ENCODE measurements at places on chromosomes 3 and 15.
A peak's percentile ranks its signal among the peaks of the same experiment; 100 is the strongest.

GRCh38 chr15:59691194-59691805 is 2.2 kb upstream of the BNIP2 start:
- peak; percentile 72 for DNase-seq

- DNase-seq = no peak
Observed at GRCh38 chr3:120661945-120662344, 20.1 kb downstream of the HGD start.

DNA sequence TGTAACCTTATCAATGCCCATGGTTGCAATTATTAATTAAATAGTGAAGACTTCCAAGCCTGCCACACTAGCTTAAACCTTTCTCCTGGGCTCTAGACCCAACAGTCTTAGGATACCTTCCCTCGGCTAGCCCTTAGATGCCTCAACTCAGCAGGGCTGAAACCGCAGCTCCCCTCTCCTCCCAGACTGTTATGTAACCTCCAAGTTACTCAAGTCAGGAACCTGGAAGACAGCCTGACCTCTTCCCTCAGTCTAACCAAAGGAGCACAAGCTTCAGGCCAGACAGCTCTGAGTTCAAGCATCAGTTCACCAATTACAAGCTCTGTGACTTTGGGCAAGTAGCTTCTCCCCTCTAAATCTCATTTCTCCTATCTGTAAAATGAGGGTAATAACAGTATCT is 70.5 kb upstream of the HACD2 start:
- no peak for DNase-seq

DNA sequence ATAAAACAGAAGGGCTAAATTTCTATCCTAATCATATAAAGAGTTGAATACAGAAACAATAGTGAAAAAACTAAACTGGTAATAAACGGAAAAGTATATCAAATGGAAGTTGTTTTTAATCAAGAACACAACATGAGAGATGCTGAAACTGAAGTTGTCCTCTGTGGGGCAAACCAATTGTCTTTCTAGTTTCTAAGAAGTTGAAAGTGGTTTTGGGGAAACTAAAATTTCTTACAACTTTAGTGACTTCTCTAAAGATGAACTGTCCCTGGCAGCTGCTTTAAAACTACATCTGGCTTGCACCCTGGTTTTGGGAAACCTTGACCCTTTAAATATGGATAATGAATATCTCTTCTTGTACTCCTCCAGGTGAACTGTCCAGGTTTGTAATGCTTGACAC is 155.6 kb downstream of the ADAM10 start:
- no peak for DNase-seq

DNA sequence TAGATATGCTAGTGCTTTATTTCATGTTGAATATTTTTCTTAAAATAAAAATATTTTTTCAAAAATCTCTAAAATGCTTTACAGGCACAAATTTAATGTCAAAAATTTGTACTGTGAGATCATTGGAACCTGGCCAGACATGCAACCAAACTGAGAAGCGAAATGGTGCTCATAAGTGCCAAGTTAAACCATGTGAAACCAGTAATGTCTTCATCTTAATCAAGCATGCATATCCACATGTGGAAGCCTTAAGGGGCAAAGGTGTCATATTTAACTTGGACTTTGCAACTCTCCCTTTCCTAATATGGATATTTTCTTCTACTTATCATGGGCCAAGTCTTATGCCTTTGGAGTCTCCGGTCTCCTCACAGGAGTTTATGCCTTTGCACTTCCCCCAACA is 208.9 kb upstream of the COL8A1 start:
- DNase-seq = no peak

DNA sequence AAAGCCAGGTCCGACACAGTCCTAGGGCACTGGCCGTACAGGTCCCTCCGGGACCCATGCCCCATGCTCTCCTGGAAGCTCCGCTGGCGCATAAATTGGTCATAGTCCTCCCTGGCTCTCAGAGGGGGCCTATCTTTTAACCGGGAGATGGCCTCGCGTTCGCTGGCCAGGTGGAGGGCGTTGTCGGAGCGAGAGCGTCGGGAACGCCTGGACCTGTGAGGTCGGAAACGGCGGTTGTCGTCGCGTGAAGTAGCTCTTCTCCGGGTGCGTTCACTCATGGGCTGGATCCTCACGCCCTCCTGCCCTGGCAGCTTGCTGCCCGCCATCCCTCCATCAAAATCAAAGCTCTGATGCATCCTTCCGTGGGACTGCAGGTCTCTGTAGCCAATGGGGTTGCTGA is 76.0 kb upstream of the PSMD6 start:
- DNase-seq = no peak

DNA sequence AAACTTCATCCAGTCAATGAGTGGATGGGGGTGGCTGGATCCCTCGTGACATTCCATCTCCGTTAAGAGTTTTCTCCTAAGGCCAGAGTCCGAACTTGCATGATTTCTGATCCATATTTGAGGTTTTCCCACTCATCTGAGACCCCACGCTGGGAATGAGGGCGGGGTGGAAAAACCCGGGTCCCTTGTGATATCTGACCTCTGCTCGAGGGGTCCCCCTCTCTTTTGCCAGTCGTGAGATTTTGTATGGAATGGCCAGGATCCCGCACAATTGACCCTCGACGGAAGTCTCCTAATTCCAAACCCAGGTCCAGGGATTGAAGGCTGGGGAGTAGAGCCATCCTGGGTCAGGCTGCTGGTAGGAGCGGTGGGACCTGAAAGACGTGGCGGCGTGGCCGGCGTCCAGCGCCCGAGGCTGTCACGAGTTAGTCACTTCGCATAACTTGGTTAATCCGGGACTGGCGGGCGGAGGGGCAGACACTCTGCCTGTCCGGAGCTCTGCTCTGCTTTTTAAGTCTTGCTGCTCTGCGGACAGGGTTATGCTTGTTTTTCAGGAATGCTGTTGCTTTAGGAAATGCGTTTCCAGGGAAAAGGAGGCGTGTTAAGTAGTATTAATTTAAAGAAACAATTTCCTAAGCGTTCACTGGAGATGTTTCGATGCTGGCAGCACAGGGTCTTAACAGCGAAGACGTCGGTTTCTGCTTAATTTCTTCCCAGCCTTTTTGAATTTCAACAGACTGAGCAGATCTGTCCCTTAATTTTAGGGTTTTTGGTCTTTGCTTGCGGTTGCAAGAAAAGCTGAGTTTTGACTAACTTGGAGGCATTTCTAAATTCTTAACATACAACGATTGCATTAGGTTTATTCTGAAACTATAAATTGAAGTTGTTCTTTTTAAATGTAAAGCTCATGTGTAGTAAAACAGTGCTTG is 69.7 kb upstream of the LRRFIP2 start:
- peak; percentile 61 for DNase-seq

GRCh38 chr3:179624451-179624850 is 19.9 kb downstream of the NDUFB5 start:
- DNase-seq = no peak

- DNase-seq = no peak
Observed at GRCh38 chr15:63999177-63999576, 47.1 kb downstream of the DAPK2 start.

DNA sequence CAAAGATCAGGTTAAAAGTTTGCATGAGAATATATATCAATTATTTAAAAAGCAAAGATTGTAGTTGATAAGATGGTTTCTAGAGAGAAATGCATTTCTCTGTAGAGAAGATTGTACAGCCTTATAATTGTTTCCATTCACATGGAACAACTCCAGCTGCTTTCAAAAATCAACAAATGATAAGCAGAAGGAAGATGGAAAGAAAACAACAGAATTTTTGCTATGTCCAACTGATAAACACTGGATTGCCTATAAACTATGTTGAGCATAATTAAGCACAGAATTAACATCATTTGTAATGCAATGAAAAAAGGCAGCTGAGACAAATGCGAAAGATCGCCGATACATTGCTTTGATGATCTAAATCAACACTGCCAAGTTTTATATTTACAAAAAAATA is 89.0 kb downstream of the C3orf85 start:
- DNase-seq = no peak

GRCh38 chr3:170307671-170308405 is 49.7 kb upstream of the SKIL start:
- no peak for DNase-seq

GRCh38 chr3:126259411-126260391 is 79.3 kb upstream of the ALDH1L1 start:
- DNase-seq = peak; percentile 4

DNA sequence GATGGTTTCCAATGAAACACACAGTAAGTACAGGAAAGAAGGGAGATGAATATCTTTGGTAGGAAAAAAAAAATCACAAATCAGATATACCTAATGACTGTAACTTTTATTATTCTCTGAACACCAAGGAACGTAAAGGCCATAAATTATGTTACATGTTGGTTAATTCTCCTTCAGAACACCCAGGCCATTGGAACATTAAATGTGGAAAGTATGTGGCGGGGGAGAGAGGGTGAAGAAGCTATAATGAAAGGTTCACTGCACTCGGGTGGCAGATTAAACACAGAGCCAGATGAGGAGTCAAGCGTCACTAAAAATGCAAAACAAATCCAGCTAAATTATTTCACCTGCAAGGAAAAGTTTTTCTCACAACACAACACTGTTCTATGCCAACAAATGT is 193.8 kb downstream of the FHIT start:
- DNase-seq = no peak

GRCh38 chr3:124269619-124270018 is 277.7 kb upstream of the ROPN1 start:
- no peak for DNase-seq

GRCh38 chr3:171346582-171347300 is 113.5 kb downstream of the TNIK start:
- DNase-seq = no peak

DNA sequence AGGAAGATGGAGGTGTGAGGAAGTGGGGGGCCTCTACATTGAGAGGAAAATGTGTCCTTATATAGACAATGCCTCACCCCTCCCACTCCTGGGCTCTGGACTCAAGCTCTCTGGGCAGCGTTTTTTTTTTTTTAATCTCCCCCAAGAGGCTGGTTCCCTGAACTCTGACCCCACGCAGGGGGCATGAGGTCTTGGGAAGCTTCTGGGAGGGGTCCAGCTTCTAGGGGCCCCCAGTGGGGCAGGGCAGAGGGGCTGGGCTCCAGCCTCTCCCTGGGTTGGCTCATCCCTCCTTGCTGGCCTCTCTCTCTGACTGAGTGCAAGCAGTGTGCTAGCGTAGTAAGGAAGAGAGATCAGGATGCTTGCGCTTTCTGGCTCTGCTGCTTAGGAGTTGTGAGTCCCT is 101.4 kb upstream of the HACD2 start:
- DNase-seq = no peak

- DNase-seq = no peak
Observed at GRCh38 chr15:90072978-90073640, 29.2 kb downstream of the IDH2 start.

DNA sequence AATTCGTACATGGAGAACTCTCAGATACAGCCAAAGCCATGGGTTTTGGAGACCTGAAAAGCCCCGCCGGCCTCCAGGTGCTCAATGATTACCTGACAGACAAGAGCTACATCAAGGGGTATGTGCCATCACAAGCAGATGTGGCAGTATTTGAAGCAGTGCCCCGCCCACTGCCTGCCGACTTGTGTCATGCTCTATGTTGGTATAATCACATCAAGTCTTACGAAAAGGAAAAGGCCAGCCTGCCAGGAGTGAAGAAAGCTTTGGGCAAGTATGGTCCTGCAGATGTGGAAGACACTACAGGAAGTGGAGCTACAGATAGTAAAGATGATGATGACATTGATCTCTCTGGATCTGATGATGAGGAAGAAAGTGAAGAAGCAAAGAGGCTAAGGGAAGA is 23.5 kb downstream of the MYO5A start:
- no peak for DNase-seq

GRCh38 chr15:77867266-77868047 is 210.1 kb downstream of the TBC1D2B start:
- DNase-seq = no peak

DNA sequence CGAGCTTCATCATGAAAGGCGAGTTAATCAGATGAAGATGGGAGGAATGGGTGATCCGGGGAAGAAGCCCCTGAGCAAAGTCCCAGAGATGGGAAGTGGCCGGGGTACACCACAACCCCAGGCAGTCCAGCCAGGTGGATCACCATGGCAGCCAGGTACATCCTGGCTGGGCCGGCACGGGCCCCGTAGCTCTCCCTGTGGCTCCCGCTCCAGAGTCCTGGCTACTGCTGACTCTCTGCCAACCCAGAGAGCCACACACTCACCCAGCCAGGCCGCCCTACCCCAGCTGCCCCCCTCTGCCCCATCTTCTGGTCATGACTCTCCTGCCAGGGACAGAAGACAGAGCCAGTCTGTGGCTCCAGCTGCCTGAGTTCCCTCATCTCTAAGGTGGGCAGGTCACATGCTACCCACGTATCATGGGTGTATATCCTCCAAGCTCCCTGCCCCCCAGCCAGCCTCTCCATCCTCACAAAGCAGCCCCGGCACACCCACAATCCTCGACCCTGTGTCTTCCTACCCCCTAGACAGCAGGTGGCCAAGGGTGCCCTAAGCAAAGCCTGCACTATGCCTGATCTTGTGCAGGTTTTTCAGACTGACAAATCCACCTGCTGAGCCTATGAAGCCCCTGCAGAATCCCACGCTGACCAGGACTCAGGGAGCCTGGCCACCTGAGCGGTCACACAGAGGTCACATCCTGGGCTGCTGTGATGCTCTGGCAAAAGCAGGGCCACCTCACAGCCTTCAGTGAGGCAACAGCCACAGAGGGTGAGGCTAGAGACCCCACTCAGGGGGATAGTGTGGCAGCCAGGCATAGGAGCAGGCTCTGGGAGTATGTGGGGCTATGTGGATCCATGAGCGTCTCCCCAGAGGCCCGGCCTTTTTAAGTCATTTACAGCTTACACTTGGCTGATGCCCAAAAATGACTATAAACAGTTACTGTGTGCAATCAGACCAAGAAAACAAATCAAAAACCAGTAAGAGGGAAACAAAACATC is 13.2 kb downstream of the XXYLT1 start:
- DNase-seq = no peak

- no peak for DNase-seq
Observed at GRCh38 chr3:188402229-188402628, 248.3 kb downstream of the LPP start.

- no peak for DNase-seq
Observed at GRCh38 chr3:13620776-13621365, 71.9 kb downstream of the FBLN2 start.

GRCh38 chr3:134944429-134944828 is 149.4 kb downstream of the EPHB1 start:
- DNase-seq = no peak

- peak; percentile 88 for DNase-seq
Observed at GRCh38 chr3:150319900-150320299, 88.2 kb upstream of the TSC22D2 start.

DNA sequence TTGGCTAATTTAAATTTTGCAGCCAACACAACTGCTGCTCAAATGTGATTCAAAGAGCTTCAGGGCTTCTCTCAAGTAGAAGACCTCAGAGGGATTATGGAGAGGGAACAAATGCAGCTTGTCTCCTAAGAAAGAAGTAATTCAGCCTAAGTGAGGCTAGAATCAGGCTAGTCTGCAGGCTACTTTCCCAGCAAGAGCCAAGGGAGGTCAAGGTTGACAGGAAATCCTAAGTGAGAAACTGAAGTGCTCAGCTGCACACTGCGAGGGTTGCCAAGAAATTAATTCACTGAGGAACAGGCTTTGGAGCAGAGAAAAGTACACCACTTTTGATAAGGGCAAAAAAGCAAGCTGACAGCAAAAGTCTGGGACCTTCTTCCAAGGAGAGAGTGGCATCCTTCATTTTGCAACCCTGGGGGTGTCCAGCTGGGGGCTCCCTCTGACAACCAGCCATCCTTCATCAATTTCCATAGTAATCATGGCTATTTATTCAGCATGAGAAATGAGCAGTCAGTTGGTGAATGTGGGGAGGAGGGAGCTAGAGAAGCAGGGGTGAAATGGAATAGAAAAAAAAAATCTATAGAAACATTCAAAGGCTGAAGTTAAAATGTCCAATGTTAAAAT is 646.4 kb upstream of the ADAMTS9 start:
- no peak for DNase-seq
